Stimulated activated naive CD4-positive, alpha-beta T cell (primary cell): ENCODE measurements at places on chromosomes 16 and 17.
A peak's percentile ranks its signal among the peaks of the same experiment; 100 is the strongest.

DNA sequence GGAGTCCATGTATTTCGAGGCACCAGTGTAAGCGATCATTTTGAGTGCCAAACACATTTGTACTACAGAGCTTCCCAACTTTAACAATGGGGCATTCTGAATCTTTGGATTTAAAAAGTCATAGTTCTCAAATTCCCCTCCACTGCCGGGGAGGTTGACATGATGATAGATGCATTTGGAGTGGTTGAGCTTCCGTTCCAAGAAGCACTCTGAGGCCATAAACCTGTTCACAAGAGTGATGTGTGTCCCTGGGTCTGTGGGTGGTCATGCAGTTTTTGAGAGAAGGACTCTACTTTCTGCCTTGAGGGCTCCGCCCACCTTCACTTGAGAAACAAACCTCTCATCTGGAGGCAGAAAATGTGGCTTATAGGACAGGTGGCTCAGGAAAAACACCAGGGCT is 43.7 kb downstream of the IRX5 start:
- no peak for DNase-seq

DNA sequence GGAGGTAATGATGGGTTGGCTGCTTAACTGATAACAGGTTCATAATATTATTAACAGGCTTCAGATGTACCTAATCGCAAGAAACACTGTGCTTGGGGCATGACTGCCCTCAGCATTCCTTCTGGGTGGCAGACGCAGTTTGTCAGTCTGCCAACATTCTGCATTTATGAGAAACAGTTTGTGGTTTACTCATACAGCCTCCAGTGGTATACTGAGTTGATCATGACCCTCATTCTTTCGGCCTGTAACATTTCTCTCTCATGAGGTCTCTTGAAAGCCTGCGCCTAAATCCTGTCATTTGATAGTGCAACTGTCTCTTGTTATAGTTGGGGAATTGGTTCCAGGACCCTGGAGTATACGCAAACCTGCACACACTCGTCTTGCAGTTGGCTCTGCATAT is 4.9 kb upstream of the RUSF1 start:
- no peak for DNase-seq

- no peak for DNase-seq
These were observed 118.0 kb upstream of the CRHR1 start for GRCh38 chr17:45666046-45666600.

- peak; percentile 92 for DNase-seq
These were observed 623 bp downstream of the MBTPS1 start for GRCh38 chr16:84115919-84116719.

- DNase-seq, result no peak
These were observed 1.9 kb upstream of the SALL1 start for GRCh38 chr16:51152691-51153576.

DNA sequence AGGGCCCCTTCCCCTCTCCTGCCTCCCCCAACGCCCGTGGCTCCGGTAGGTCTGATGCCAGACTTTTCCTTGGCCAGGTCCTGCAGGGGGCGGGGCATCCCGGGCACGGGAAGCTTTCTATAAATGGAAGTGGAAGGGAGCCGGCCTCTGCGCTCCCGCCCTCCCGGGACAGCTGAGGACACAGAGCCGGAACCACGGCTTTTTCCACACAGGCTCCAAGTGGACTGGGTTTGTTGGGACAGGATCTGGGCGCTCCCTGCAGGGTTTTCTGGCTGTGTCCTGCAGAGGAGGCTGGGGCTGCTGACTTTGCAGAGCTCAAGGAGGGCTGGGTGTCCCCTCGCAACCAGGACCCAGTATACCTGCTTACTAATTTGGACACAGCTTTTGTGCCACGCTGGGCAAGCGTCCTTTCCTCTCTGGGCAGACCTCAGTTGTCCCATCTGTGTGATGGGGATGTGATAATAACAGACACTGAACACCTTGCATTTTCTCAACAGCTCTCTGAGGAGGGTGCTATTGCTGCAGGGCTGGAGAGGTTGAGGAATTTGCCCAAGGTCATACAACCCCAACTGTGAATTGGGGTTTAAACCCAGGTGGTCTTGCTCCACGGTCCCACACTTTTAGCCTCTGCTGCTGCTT is 1.8 kb downstream of the TNS4 start:
- DNase-seq, result no peak

GRCh38 chr16:87499189-87499486 is 6.3 kb upstream of the ZCCHC14 start:
- no peak for DNase-seq

- DNase-seq, result no peak
These were observed 52.9 kb upstream of the MAF start for GRCh38 chr16:79653373-79653891.

DNA sequence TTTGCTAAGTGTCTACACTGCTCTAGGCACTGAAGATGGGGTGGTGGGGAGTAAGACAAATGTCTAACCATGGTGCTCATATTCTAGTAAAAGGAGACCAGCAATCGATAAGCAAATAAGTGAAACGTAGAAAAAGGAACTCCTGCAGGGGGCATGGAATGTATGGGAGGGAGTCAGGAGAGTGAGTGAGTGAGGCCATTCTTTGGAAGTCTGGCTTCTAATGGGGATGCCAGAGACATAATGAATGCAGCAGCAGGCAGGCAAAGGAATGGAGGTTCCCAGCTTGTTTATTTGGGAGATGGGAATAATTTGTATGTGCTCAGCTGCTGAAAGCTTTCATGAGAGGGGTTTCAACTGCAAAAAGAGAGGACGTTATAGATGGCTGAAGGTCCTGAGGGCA is 216.4 kb upstream of the DYNLRB2 start:
- no peak for DNase-seq

DNA sequence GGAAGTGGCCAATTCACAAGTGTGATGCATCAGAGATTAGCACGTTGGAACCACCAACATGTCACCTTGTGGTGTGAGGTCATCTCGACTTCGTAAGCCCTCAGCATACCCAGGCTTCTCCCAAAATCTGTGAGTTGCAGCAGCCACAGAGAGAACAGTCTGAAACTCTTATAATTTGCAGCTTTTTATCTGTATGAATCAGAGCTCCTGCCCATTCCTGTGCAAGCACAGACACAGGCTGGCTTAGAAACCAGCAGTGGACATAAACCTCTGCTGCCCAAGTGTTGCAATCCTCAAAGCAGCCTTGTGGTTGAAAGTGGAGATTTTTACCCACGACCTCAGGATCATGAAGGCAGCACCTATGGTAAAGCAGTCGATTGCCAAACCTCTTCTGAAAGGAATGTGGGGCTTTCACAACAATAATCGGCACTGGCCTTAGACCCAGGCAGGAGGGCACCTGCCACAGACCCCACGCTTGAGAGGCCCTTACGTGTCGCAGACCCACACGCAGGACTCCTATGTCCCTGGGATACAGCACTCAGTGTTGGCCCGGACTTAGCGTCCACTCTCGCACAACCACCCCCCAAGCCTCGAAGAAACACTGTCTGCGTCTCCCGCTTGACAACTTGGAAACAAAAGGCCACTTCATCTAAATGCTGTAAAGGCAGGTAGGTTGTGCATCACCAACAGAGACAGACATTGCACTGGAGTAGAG is 24.5 kb upstream of the OSGIN1 start:
- no peak for DNase-seq

DNA sequence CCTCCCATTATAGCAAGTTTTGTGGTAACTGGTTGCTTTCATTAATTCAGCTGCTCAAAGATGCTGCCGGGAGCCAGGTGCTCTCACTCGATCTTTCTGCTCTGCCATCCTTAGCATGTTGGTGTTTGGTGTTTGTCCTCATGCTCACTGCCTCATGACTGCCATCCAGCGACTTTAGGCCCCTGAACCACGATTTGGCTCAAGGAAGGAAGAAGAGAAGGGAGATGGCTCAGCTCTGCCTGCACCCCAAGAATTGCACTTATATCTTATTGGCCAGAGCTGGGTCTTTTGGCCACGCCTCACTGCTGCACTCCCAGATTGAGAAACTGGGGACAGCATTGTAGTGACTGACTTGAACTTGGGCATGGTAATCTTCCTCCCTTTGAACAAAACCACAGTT is 52.7 kb downstream of the ARSG start:
- DNase-seq, result peak; percentile 20

- DNase-seq, result no peak
These were observed 24.3 kb downstream of the STAT3 start for GRCh38 chr17:42363767-42364585.

GRCh38 chr17:62870552-62870971 is 62.4 kb upstream of the MARCHF10 start:
- no peak for DNase-seq

DNA sequence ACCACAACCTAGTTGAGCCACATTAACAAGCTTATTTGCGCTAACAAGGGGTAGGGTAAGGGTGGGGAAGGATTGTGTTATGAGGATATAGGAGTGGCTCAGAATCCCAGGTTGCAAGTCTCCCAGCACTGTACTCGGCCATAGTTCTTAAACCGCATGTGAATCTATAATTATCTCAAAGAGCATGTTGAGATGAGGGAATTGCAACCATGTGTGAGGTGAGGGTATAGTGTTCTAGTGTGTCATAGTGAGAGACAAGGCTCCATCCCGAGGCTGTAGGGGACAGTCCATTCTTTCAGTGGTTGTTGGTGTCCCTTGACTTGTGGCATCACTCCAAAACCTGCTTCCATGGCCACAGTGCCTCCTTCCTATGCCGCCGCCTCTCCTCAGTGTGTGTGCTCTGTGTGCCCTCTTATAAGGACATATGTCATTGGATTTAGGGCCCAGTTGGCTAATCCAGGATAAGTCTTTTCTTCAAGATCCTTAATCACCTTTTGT is 22.7 kb upstream of the ATP5MC1 start:
- no peak for DNase-seq

- no peak for DNase-seq
These were observed 49.9 kb upstream of the RHBDL3 start for GRCh38 chr17:32215696-32216095.

GRCh38 chr16:5347561-5347960 is 250.0 kb upstream of the EEF2KMT start:
- DNase-seq, result no peak

DNA sequence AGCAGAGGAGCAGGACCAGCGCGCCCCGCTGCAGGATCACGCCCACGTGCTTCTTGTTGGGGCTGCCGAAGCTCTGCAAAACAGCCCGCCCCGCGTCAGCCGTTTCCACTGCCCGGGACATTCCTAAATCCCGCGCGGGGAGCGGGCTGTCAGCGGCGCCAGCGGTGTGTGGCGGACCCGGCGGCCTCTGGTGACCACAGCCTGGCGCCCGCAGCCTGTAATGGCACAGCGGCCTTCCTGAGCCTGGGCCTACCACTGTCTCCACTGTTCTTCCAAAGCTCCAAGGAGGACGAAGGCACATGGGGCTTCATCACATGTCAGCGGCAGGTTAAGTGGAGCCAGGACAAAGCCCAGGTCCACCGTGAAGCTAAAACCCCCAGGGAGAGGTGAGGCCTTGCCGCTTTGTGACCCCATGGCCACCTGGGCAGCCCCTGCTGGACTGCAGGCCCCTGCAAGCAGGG is 2.5 kb downstream of the SLC47A2 start:
- DNase-seq, result no peak

DNA sequence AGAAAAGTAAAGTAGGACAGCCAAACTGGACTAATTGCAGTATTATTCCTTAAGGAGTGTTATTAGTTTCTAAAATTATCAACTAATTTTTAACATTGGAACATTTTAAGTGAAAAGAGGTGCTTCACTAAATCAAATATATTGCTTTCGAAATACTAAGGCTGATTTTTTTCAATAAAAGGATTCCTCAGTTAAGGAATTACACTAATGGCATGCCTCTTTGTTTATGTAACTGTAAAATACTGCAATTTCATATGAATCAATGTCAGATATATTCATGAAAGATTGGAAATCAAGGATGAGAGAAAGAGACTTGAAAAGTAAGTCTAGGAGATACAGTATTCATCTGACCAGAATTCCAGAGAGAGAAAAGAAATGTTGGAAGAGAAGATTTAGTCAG is 129.8 kb downstream of the TANC2 start:
- DNase-seq, result no peak

- no peak for DNase-seq
These were observed 10.7 kb downstream of the CLUAP1 start for GRCh38 chr16:3511286-3512180.

- DNase-seq, result no peak
These were observed 31.2 kb downstream of the GNAO1 start for GRCh38 chr16:56222474-56222997.

- DNase-seq, result no peak
These were observed 83.5 kb downstream of the GP2 start for GRCh38 chr16:20243731-20244281.

DNA sequence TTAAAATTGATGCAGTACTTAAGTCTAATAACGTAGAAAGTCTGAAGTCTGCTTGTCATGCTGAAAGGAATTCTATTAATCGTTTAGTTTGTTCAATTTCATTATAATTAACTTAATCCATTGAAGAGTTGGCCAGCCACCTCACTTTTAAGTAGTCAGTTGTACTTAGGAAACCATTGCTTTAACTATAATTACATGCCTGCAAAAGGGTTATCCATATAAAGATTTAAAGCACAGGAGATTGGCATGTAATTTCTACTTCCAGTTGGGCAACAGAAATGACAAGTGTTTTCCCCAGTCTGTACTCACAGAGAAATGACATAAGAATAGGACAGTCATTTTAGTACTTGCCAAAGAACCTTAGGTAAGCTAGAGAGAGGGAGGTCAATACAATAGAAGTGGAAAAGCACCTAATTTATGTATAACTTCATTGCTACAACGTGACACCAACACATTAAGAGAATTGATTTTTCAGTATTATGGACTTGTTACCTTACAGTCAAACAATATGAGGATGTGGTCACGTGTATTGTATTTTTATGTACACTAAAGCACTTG is 3.7 kb upstream of the USP32 start:
- no peak for DNase-seq

GRCh38 chr16:31413381-31413780 is 14.8 kb downstream of the COX6A2 start:
- no peak for DNase-seq

- no peak for DNase-seq
These were observed 448.5 kb downstream of the SOX9 start for GRCh38 chr17:72569148-72569946.

- peak; percentile 80 for DNase-seq
These were observed 41.5 kb downstream of the LDHD start for GRCh38 chr16:75074920-75075687.

DNA sequence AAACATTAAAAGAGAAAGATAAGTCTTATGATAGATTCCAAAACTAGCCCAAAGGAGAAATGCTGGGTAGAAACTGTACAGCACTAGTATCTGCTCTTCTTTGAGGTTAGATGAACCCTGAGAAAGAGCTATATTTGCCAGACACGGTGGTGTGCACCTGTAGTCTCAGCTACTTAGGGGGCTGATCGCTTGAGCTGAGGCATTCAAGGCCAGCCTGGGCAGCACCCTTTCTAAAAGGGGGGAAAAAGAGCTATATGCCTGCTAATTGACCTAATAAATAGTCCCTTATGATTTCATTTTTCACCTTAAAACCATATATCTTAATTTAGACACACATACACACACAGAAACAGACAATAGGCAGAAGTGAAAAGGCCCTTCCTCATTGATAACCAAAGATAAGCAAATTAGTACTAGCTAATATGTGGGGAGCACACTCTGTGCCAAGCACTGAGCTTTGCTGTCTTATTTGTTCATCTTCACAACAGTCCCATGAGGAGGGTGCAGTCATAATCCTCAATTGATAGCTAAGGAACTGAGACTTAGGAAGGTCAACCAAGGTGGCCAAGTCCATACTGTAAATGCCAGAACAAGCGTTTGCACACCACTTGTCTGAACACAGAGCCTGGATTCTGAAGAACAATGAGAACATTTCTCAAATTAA is 56.6 kb upstream of the NLK start:
- no peak for DNase-seq
